ENCODE measurements at places on chromosomes 16 and 17.

- no peak for DNase-seq
Measured at GRCh38 chr16:83599789-83600462, 207.9 kb upstream of the HSBP1 start.

DNA sequence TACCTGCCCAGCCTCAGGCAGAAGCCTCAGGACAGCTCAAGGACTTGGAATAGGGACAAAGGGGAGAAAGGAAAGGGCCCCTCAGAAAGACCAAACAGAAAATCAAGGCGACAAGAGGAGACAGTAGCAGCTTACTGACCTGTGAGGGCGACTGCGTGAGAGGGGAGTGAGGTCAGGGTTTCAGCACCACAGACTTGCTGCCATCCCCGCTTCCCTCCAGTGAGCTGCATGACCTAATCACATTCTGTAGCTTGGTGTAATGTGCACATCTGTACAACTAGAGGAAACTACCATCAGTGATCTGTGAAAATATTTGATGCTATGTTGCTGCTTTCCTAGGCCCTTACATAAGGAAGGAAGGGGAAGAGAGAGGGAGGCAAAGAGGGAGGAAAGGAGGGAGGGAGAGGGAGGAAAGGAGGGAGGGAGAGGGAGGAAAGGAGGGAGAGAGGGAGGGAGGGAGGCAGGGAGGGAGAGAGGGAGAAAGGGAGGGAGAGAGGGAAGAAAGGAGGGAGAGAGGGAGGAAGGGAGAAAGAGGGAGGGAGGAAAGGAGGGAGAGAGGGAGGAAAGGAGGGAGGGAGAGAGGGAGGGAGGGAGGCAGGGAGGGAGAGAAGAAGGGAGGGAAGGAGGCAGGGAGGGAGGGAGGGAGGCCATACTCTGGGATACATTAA is 404.9 kb upstream of the CDH5 start:
- DNase-seq, result no peak

GRCh38 chr16:89920723-89921122 is 2.1 kb downstream of the MC1R start:
- DNase-seq, result no peak

- peak; percentile 57 for DNase-seq
Measured at GRCh38 chr17:39738568-39738901, 797 bp downstream of the GRB7 start.

GRCh38 chr16:695355-696089 is 5.3 kb upstream of the WDR24 start:
- DNase-seq, result peak; percentile 65

DNA sequence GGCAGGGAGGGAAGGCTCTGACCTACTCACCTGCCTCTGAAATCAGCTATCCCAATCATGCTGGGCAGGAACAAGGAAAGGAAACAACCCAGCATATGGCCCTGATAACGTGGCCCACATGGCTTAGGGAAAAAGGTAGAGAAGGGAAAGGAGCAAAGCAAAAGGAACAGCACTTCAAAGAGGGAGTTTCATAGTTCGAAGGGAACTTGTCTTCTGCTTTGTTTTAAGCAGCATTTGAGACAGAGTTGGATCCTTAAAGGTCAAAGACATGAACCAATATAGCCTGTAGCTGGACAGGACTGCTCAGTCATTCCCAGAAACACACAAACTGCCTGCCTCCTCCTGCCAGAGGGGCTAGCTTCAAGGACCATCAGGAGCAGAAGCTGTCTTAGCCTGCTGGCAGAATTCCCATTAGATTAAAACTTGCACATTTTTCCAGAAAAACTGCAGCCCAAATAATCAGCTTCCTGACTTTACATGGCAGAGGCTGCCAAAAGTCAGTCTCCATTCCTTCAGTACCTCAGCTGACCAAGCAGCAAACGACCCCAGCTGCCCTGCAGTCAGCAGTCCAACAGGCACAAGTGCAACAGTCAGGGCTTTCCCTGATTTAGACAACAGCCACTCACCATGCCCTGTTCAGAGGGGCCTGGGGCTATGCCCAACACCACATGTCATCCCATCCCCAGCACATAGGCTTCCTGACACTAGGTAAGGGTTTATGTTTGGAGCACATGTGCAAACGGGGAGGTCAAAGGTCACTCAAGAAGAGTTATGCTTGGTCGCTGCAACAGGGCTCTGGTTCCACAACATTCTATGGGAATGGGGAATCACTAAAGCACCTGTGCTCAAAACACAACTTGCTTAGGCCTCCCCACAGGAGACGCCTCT is 32.5 kb downstream of the RANBP10 start:
- no peak for DNase-seq

DNA sequence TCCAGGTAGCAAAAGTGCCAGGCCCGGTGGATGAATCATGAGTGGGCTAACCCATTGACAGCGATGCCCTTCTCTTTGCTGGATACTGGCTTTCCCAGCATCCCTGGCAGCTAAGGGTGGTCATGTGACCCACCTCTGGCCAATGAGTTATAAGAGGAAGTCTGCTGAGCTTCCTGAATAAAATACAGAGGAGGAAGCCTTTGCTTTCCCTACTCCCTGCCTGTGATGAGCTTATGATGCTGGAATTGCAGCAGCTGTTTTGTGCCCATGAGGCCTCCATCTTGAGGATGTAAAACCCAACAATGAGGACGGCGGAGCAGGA is 15.0 kb upstream of the ATP2A3 start:
- no peak for DNase-seq

DNA sequence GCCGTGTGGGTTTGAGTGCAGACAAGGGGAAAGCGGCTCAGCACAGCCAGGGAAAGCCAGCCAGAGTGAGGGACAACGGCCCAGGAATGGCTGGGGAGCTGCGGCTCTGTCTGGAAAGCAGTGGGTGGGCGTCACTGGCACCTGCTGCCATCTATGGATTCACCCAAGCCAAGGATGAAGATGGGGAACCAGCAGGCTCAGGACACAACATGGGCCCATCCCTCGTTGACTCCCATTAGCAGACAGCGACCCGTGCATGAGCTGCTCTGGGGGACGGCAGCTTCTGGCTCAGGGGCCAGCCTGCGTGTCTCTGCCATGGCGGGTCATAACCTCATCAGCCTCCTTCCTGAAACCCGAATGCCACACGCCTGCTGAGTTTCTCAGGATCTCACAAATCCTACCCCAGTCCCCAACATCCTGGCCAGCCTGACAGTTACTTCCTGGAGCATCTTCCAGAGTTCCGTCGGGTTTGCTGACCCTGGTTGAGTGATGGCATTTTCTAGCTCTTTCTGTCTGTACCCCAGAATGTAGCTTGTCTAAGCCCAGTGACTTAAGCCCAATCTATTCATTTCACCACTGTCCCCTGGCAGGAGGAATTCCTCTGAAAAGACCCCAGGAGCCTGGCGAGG is 50.7 kb downstream of the SLC7A5 start:
- DNase-seq, result no peak

GRCh38 chr17:51801626-51802025 is 356.9 kb downstream of the CA10 start:
- DNase-seq, result no peak

DNA sequence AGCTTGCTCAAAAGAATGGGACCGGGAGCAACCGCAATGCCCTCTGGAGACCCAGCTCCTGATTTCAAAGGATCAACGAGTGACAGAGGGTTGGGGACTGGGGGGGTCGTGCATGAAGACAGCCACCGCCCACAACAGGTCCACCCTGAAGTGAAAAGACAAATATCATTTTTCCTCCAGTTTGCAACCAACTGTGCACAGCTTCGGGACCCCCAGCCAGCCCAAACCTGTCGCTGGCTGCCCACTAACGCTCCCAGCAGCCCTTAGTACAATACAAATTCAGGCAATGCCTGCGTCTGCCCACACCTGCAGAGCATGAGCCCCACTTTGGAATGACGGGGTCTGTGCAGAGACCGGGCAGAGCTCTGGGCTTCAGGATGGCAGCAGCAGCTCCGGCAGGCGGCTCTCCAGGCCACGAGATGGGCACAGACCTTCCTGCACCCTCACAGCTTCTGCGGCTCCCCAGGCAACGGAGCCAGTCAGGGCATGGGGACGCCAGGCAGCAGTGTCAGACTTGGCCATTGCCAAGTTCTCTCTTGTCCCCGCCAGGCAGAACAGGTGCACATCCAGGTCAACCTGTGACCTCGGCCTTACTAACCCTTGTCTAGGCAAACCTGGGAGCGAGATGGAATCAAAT is 60.1 kb downstream of the TBC1D16 start:
- no peak for DNase-seq

Data from activated CD4-positive, alpha-beta T cell treated with anti-CD3 and anti-CD28 coated beads, Interleukin-2, amount 50 U/mL, for 1 hour (primary cell).